ENCODE measurements at places on chromosomes 1 and 21.

- no peak for DNase-seq
These were observed 45.1 kb downstream of the SCCPDH start for GRCh38 chr1:246769306-246769705.

DNA sequence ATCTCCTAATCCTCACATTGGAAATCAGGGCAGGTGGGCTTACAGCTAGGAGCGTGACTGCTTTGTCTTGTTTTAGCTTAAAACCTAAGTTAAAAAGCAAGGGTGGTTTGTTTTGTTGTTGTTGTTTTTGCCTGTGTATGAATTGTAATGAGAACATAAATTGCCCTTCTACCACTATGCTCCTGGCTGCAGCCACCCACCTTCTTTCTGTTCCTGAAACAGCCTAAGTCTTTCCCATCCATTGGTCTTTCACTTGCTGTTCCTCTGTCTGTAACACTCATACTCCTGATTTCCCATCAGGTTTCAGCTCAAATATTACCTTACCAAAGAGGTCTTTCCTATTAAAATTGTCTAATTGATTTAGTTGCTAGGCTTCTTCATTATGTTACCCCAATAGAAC lies 604 bp upstream of the TMEM79 start:
- DNase-seq, result no peak

DNA sequence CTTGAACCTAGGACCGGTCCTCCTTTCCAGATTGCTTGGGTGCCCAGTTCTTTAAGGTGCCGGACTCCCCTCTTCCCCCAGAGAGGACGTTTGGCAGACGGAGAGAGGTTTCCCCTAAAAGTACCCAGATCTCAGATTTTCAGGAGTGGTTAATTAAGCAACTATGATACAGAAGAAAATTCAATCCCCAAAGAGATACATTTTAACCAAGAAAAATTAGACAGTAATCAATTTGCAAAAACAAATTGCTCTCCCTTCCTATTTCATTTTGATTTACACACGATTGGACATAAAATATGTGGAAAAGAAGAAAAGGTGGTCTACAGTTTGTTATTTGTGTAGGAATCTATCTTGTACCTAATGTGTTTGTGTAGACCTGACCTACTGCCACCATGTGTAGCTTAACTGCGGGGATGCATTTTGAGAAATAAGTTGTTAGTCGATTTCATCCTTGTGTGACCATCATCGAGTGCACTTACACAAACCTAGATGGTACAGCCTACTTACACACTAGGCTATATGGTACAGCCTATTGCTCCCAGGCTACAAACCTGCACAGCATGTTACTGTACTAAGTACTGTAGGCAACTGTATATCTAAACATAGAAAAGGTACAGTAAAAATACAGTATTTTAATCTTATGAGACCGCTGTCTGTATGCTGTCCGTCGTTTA lies 755 bp downstream of the RPAP2 start:
- no peak for DNase-seq

GRCh38 chr21:29658177-29658933 lies 281.4 kb downstream of the GRIK1 start:
- DNase-seq, result no peak

- DNase-seq, result no peak
These were observed 50.0 kb upstream of the LRRC3 start for GRCh38 chr21:44405091-44405947.

- no peak for DNase-seq
These were observed 73.5 kb upstream of the TMPRSS15 start for GRCh38 chr21:18477043-18477442.

Measured in NCI-H2107 (cell line).